ENCODE measurements at places on chromosomes 1 and 21.

- DNase-seq, result no peak
Observed at GRCh38 chr1:15797614-15798390, 9.6 kb downstream of the UQCRHL start.

DNA sequence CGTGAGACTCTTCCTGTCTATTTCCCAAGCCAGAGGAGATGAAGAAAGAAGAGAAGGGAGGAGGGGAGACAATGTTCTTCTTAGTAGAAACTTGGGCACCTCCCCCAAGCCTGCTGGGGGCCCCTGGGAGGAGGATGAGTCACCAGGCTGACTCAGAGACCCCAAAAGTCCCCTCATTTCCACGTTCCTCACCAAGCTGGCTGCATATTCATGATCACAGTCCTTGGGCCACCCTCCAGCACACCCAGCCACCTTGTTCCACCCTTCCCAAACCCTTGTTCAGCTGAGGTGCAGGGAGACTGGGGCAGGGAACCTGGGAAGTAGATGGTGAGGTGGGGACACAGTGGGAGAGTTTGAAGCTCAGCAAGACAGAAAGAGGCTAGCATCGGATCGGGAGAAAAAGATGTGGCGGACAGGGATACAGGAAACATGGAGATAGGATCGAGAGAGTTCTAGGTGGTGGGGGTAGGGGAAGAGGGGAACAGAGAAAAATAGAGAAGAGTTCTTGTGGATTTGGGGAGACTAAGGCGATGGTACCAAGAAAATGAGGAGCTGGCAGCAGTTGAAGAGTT, 712 bp downstream of the RAB13 start:
- no peak for DNase-seq

DNA sequence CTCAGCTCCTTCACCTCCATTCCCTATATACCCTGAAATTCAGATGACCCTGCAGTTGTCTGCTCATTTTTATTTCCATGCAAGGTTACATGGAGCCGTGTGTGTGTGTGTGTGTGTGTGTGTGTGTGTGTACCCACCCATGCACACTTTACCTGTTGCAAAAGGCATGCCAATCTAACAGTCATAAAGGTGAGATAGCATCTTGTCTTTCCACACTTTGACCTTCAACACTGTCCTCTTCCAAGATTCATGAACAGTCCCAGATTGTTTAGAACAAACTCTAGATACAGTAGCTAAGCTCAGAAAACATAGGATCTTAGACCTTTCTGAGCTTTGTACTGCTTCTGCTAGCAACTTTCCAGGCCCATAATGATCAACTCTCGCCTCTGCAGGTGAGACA, 9.5 kb downstream of the LRRN2 start:
- no peak for DNase-seq

GRCh38 chr1:186819126-186819525, 9.6 kb upstream of the PLA2G4A start:
- no peak for DNase-seq

DNA sequence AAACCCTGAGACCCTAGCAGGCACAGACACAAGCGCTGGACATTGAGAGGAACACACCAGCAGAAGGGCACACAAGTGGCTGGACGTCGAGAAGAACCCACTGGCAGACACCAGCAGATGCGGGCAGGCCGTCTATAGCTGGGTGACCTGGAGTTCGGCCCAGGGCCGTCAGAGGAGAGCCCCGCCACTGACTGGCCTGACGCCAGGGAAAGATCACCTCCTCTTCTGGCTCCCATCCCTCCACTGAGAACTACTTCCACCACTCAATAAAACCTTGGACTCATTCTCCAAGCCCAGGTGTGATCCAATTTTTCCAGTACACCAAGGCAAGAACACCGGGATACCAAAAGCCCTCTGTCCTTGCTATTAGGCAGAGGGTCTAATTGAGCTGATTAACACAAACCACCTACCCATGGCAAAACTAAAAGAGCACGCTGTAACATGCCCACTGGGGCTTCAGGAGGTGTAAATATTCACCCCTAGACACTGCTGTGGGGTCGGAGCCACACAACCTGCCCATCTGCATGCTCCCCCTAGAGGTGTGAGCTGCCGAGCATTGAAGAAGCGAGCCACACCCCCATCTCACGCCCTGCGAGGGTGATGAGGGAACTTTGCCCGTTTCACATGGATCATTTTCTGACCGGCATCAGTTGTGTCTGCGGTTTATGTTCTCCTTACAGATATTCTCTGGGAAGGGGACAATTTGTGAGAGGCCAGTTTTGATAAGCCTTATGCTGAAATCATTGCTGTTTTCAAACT, 104.8 kb downstream of the HLX start:
- DNase-seq, result no peak

GRCh38 chr1:95520390-95520789, 286.4 kb downstream of the RWDD3 start:
- no peak for DNase-seq

- DNase-seq, result no peak
Observed at GRCh38 chr1:216702170-216702569, 21.1 kb downstream of the ESRRG start.

DNA sequence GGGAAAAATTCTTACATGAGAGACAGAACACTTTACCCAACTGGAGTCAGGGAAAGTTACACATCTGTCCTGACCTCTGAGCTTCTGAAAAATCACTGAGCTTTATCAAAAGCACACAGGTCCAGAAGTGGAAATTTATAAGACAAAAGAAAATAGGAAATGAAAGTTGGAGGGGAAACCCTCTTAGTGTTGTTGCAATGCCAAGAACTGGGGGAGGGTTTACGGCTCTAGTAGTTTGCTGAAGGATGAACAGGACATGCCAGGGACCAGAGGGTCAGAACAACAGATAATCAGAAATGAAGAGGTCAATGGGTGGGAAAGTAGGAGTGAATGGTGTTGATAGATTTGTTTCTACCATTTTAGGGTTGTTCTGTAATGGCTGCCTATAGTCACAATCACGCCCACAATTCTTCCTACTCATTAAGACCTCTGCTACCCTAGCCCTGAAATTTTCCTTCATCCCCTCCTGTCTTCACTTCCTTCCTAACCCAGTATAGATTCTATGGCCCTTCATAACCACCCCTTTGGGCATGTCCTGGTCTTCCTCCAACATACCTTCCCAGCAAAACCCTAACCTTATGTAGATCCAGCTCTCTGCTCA, 30.3 kb upstream of the FMOD start:
- no peak for DNase-seq

GRCh38 chr1:242784807-242785206, 260.3 kb upstream of the PLD5 start:
- no peak for DNase-seq

- no peak for DNase-seq
Observed at GRCh38 chr1:25028907-25029599, 99.0 kb upstream of the RUNX3 start.

DNA sequence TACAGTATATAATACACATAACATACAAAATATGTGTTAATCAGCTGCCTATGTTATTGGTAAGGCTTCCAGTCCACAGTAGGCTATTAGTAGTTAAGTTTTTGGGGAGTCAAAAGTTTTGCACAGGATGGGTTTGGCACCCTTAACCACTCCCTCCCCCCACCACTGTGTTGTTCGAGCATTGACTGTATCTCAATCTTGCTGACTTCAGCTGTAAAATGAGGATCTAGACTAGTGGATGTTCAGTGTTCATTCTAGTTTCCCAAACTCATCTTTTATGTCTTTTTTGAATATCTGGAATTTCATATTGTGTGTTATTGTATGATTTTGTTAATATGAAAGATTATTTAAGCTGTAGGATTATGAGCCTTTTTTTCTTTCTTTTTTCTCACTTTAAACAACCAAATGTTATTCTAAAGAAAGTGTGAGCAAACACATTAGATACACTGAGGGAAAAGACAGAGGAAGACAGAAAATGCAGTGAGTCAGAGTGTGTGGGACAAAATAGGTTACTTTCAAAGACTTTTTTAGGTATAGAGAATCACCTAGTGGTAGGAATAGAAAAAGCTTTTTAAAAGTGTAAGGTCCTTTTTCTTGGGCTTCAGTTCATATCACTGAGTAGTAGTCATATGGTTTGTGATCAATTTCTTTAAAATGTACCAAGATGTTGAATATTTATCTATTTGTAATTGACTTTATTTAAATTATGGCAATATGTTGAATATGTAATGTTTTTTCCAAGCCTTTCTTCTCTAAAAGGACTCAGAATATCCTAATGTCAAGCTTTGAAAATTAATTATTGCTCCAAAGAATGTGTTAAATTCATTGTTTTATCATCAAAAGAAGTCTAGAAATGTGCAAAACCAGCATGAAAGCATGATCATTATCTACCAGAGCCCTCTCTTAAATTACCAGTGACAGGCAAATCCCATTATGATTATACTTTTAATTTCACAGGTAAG, 17.9 kb upstream of the CENPF start:
- no peak for DNase-seq

- no peak for DNase-seq
Observed at GRCh38 chr1:206725109-206725963, 40.6 kb downstream of the MAPKAPK2 start.

DNA sequence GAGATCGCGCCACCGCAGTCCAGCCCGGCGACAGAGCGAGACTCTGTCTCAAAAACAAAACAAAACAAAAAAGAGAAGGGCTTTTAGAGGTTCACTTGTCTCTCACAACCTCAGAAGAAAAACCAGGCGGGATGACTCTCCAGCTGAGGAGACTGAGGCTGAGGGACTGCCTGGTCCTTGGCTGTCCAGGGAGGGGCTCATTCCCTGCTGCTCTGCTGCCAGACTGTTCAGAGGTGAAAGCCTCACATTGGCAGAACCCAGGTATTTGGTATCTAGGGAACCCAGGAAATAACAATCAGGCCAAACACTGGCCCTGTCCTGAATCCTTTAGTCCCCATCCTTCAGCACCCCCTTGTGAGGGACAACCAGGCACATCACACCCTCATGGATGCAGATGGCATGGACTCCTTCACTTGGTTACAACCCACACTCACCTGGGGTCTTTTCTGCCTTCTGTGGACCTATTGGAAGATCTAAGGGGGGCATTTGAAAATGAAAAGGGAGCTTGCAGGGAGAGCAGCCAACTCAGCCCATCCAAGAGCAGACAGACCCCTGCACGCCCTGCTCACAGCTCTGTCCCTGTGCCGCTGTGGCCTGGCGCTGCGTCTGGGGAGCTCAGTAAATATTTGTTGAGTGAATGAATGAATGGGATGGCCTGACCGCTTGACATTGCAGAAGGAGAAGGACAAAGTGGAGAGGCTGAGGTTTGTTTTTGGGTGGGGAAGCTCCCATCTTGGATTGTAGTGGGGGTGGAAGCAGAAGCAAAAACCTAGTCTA, 33.4 kb downstream of the CD247 start:
- DNase-seq, result no peak

GRCh38 chr1:50346621-50347020, 76.6 kb downstream of the DMRTA2 start:
- DNase-seq, result no peak

DNA sequence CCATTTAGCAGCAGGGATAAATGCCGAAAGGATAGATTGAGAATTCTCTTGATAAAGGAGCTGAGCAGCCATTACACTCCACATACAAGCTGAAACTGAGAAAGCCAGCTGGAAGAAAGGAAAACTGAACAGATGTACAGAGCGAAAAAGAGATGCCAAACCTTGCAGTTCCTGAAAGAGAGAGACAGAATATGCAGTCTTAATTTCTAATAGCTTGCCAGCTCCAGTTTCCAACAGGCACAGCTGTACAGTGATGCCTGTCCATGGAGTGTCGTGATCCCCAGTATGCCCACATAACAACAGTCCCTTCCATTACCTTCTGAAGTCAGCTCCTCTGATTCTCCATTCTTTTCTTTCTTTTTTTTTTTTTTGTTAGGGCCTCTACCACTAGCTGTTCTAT, 22.7 kb downstream of the ABL2 start:
- DNase-seq, result no peak

GRCh38 chr1:162500805-162501204, 3.2 kb downstream of the UHMK1 start:
- no peak for DNase-seq

DNA sequence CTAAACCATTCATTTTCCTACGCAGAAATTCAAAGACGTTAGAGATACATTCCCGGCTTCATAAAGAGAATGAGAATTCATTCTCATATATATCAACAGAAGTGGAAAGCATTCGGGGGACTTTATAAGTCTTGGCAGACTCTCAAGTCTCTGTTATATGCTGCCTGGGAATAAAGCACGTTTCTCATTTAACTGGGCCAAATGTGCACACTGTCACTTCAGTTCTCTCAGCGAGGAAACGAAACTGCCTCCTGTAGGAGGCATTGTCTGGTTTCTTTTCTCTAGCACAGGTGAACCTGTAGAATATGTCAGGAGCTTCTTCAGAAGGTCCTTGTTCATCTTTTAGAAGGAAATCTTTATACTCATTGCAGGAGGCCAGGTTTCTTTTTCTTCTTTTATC, 367.6 kb downstream of the PTBP2 start:
- DNase-seq, result no peak

GRCh38 chr1:28956038-28956464, 41.7 kb downstream of the EPB41 start:
- DNase-seq, result no peak

- no peak for DNase-seq
Observed at GRCh38 chr1:80982831-80983230, 817.9 kb upstream of the ADGRL2 start.

DNA sequence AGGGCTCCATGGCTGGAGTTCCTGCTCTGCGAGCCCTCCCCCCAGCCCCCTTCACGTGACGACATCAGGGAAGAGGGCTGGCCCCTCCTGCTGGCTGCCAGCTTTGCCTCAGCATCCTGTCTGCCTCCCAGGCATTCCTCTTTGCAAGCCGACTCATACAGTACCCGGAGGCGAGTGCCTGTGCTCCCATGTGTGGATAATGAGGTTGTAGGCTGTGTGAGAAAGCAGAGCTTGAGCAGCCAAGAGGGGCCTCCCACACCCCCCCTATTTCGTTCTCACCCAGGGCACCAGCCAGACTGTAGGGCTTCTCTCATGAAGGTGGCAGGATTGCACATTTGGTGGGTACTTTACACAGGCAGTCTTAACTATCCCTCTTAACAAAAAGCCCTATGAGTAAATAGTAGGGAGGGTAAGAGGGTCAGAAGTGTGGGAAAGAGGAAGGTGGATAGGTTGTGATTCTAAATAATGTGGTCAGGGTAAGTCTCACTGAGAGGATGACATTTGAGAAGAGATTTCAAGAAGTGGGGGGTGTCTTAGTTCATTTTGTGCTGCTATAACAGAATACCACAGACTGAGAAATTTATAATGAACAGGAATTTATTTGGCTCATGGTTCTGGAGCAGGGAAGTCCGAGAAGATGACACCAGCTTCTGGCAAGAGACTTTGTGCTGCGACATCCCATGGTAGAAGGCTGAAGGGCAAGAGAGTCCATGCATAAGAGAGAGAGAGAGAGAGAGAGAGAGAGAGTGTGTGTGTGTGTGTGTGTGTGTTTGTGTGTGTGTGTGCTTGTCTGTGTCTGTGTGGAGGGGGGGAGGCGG, 113.5 kb downstream of the OMA1 start:
- peak; percentile 85 for DNase-seq

GRCh38 chr1:11350265-11350664, 77.3 kb downstream of the UBIAD1 start:
- no peak for DNase-seq

- no peak for DNase-seq
Observed at GRCh38 chr1:209886219-209886536, 51.8 kb upstream of the SYT14 start.

- no peak for DNase-seq
Observed at GRCh38 chr1:1782399-1783221, 4.3 kb upstream of the NADK start.
